ENCODE measurements at places on chromosomes 3 and 15.

GRCh38 chr3:50300681-50301254 is 1.6 kb upstream of the HYAL3 start:
- no peak for DNase-seq

DNA sequence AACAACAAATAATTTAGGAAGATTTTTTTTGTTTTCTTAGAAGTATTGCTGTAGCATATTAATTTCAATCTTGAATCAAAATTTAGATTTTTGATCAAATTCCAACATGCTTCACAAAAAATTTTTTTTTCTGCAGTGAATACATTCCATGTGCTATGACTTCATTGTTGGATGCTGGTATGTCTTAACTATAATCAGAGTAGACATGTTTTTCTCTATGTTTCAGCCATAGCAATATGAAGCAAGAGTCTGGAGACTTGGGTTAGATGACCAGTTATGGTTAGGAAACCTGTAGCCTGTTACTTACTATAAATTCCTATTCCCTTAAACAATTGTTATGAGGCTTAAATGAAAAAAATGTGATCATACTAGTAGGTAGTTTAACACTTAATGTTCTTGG is 176.1 kb upstream of the CHL1 start:
- DNase-seq: no peak

- no peak for DNase-seq
These were observed 3.3 kb upstream of the SKIC8 start for GRCh38 chr15:78302579-78303312.

DNA sequence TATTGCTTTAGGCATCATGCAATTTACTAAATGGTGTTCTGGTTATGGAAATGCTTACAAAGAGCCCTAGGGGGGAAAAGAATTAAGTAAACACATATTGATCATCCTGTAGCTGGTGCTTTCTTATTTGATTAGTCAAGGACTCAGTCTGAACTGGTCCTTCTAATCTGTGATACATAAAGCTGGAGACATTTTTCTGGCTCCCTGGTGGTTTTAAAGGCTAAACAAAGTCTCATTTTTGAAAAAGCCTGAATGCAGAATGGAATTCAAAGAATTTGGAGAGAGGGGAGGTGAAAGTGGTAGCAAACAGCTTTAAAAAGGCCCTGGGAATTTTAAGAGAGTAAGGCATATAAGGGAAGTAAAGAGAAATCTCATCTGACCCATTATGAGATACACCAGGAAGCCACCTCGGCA is 149.7 kb downstream of the RBMS3 start:
- DNase-seq: no peak

- no peak for DNase-seq
These were observed 207.7 kb upstream of the PDZRN3 start for GRCh38 chr3:73832426-73832825.

DNA sequence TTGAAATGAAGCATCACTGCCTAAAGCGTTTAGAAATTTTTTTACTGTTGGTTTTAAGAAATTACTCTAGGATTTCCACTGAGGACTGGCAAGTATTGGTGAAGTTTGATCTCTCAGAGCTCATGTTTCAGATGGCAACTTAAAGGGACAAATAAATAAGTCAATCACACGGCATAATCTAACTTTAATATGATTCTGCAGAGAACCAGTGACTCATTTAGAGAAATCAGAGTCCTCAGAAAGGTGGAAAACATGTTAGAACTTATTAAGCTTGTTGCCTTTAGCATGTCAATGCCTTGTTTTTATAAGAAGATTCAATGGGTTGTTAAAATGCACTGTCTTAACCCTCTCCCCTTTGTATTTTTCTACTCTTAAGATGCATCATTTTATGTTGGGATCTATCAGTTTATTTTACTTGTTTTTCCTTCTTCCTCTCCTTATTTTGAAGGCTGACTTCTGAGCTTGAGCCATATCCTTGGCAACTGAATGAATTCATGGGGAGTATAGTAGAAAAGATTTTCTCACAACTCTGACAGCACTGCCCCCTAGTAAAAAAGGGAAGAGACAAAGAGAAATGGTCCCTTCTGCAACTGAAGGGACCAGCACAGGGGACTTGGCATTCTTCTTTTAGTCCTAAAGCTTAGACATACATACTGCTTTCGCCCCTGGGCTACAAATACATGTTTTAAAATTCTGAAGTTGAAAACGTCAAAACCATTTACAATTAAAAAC is 431.2 kb downstream of the LPP start:
- no peak for DNase-seq

DNA sequence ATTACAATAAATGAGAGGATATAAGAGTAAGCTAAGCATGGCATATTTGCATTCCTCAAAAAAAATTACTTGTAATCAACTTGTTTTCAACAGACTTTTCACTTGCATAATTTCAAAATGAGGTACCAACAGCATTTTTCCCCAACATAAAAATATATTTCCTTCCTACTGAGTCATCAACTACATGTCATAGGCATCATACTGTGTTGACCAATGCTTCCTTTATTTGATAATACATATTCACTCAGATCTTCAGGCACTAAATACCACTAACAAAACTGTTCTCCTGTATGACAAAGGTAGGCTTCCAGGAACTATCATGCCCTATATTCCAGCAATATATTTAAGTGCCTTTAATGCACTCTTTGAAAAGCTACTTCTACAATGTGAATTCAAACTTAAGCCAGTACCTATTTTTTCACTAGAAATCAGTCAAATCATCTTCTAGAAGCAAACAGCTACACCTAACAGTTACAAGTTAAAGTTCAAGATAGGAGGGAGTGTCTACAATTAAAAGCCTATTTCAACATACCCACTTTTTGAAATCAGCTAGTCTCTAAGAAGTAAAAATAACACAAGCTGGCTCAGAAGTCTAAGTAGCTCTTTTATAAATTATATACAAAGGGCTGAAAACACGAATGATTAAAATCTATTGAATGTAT is 11.3 kb downstream of the ADAM10 start:
- DNase-seq: no peak

DNA sequence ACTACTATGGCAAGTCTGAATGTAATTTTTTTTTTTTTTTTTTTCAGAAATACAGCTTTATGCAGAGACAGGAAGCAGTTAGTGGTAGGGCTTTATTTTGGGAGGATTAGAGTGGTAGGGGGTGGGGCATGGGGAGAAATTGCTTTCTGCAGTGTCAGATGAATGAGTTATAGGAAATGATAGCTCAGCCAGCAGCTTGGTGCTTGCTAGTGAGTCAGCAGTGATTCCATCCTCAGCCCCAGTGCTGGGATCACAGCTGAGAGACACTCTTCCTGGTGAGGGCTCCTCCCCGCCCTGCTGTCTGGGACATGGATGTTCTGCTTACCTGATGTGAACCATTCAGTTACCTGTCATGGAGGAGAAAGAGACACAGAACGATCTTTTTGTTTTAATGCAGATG is 39.6 kb downstream of the SEMA6D start:
- DNase-seq: no peak

DNA sequence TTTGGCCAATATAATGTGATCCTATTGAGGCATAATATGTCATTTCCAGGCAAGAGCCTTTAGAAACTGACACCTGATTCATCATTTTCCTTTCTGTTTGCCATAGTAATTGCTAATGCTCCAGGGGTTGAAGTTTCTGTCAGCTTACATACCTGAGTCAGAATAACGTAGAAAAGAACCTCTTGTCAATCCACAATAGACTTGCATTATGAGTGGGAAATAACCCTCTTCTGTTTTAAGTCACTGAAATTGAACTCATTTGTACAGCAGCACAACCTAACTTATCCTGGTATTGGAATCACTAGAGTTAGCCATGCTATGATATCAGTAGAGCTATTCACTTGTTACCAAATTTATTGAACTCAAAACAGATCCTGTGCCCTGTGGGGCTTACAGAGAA is 101.7 kb upstream of the TP63 start:
- no peak for DNase-seq

DNA sequence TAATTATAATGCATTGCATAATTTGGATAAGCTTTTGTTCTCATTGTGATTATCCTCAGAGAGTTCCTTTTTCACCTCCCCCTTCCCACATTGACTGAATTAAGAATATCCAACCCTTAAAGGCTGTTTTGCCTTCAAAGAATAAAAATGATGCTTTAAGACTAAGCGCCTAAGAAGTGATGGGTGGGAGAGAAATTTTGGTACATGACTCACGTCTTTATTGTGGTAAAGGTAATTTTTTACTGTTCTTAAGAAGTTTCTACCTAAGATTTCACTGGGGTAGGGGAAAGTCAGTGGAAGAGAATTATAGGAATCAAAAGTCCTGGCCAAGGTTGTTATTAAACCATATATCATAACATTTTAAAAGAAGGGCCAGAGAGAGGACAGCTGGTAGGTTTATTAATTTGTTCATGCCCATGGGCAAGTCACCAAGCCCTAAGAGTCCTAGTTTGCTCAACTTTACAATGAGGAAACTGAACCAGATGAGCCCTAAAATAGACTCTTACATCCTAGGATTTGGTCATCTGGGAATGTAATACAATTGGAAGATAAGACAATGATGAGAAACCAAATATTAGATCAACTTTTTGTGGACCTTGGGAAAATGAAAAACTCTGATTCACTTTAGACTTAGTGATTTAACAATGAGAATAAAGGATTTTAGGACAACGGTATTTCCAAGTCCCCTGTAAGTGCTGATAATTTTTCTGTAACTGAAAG is 101.1 kb upstream of the RASGRP1 start:
- no peak for DNase-seq

- no peak for DNase-seq
These were observed 278.9 kb downstream of the MEX3B start for GRCh38 chr15:81766829-81767475.

DNA sequence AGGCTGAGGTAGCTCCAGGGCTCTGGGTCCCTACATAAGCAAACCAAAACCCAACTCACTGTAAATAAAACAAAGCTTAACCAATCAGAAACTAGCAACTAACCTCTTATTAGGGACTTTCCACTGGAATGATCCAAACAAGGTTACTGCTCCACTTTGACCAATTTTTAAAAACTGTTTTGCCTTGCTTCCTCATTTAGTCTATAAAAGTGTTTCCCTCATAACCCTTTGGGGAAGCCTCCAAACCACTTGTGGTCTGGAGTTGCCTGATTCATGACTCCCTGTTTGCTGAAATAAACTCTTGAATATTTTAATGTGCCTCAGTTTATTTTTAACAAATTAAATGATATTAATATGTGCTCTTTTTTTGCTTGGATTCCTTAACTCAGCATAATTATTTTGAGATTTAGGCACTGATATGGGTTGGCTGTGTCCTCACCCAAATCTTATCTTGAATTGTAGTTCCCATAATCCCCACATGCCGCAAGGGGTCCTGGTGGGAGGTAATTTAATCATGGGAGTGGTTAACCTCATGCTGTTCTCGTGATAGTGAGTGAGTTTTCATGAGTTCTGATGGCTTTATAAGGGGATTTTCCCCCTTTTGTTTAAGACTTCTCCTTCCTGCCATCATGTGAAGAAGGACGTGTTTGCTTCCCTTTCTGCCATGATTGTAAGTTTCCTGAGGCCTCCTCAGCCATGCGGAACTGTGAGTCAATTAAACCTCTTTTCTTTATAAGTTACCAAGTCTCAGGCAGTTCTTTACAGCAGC is 90.6 kb downstream of the CD200R1L start:
- DNase-seq: no peak

- no peak for DNase-seq
These were observed 372.1 kb upstream of the NR2F2 start for GRCh38 chr15:95958382-95958781.

DNA sequence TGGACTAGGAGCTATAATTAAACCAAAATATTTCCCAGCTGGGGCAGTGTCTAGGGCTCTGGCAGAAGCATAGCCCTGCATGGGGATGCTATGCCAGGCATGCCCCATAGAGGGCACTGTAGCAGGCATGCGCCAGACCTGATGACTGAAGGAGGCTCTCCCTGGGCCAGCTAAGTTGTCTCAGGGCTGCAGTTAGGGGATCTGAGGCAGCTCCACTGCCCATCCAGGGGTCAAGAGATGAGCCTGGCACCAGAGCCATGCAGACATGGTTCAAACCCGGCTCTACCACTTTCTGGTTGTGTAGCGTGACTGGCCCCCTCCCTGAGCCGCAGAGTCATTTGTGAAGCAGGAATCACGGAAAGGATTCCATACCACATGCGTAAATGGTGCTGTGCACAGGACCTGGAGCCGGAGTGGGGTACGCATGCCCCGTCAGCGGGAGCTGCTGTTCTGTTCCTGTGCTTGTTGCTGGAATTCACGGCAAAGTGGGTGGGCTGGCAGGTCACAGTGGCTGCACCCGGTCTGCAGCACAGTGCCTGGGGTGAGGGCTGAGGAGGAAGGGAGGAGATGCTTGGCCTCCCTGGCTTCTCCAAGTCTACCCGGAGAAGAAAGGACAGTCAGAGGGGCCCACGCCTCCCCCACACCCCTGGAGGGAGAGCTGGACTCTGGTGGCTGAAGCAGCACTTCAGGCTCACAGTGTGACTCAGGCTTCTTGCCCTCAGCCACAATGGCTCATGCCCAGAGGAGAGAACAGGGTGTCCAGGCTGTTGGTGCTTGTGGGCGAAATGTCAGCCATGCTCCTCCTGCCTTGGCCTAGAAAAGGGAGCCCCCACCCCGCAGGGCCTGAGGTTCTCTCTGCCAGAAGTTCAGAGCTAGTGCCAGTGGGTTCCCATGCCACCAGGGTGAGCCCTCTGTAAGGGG is 43.1 kb downstream of the DNASE1L3 start:
- DNase-seq: peak; percentile 55

DNA sequence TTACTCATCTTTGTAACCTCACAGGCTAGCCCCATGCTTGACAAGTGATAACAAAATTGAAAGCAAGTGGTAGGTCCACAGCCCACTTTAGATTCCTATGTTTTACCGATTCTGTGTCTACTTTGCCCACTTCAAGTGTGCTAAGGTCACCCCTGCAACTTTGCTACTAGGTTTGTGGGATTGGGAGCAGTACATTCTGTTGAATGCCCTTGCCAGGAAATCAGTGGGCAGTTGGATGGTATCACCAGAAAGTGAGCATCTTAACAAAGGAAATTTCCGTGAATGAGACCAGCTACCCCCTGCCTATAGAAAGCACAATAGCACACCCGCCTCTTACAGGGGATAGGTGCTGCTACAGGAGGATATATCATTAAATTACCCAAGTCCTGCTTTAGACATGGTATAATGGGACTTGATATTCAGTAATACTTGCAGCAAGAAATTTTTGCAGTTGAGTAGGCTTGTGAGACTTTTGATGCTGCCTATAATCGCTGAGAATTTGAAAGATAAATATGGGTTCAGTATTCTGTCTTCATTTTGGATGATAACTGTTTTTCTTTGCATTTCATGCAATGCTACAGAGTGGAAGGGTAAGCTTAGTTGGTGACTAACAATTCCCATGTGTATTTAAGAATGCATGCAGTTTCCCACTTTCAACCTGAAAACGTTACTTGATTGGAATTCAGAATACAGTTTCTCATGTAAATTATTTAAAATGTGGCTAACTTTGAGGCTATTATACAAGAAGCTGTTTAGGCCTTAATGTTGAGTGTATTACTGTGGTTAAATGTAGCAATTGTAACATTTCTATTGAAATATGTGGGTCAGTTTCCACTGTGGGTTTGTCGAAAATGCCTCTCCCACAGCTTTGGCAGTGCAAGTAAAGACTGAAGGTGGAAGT is 9.5 kb downstream of the EBLN2 start:
- DNase-seq: no peak

DNA sequence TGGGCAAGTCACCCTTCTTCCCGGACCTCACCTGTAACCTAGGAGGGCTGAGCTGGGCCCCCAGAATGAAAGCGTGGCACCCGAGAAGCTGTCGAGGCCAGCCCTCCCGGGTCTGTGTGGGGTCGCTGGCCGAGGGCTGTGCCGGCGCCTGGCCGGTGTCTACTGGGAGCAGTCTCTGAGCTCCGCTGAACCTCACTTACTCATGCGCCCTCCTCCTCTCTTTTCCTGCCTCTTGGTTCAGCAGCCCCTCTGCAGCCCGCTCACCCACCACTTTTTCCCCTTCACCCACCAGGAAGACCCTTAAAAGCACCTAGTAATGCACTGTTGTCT is 419 bp downstream of the HYKK start:
- peak; percentile 11 for DNase-seq

- no peak for DNase-seq
These were observed 10.4 kb upstream of the TRIM59 start for GRCh38 chr3:160460033-160460432.
